ENCODE measurements at places on chromosomes 1 and 21.
A peak's percentile ranks its signal among the peaks of the same experiment; 100 is the strongest.

GRCh38 chr21:42277593-42277992 lies 37.6 kb downstream of the TFF3 start:
- no peak for DNase-seq

DNA sequence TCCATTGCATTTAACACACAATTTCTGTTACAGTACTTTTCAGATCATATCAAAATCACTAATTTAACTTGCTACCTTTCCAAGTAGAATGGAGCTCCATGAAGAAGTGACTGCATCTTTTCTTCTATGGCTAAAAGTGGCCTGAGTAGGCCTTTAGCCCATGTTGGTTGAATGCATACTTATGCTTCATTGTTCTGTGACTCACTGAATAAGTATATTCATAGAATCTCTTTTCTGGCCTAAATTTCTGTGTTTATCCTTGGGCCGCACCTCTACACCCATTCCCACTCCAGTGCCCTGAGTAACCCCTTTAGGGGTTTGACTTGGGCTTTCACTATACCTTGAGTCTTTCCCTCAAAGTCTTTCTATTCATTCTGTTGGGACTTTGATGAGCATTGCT lies 42.1 kb upstream of the ARHGAP29 start:
- DNase-seq = no peak

DNA sequence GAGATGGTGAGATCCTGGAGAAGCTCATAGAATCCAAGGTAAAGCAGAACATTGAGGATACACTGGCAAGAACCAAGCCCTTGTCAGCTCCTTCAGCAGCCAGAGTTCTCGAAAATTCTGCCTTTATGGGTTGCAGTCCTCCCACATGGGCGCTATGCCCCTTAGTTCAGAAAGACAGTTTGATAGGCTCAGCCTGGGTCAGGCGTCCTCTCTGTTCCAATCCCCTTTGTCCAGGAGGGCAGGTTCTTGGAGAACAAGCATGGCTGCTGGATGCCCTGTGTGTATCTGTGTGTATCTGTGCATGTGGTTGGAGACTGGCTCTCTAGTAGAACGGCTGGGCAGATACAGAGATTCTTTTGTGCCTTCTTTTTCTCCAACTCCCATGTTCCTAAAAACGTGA lies 8.0 kb upstream of the NBL1 start:
- DNase-seq = no peak

DNA sequence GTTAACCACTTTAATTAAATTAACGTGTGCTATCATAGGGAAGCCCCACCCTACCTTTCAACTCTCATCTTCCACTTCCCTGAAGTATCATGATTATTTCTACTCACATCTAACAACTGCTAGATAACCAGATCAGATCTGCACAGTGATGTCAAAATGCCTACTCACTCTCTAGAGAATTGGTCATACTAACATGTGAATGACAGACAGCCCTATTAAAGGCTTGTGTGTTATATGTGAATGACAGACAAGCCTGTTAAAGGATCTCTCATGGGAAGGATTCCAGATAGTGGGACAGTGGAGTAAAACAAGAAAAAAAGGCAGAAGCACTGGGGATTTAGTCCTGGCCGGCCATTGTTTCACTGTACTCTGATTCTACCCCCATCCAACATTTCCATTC lies 12.6 kb downstream of the VTCN1 start:
- DNase-seq = no peak

GRCh38 chr1:151989211-151989862 lies 4.3 kb downstream of the S100A10 start:
- no peak for DNase-seq

DNA sequence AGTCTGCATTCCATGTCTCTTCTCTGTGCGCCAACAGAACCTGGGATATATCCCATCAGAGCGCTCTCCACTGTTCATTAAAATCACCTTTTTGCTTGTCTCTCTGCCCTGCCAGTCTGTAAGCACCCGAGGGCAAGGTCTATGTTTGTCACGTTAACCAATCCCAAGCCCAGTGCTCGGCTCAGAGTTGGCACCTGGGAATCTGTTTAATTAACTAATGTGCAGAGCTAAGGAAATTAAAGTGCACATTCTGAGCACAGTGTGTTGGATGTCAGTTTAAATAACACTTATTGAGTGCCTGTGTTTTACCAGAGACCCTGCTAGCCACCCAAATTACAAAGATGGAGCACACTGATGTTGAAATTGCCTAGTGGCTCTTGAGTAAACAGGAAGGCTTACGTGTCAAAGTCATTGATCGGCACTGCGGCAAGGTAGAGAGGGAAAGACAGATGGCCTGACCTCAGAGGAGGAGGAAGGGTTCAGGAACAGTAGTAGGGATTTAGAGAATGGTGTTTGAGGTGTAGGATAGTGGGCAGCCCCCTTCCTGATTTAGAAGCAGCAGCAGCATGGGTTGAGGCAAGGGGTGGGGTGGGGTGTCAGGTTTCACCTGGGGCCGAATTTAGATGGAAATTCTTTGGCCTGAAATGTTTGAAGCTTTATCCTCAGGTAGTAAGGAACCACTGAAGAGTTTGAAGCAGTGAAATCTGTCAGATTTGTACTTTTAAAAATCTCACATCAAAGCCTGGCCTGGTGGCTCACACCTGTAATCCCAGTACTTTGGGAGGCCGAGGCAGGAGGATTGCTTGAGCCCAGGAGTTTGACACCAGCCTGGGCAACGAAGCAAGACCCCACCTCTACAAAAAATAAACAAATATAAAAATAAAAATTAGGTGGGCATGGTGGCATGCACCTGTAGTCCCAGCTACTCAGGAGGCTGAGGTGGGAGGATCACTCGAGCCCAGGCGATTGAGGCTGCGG lies 7.7 kb downstream of the ARMH1 start:
- DNase-seq = no peak

- no peak for DNase-seq
Observed at GRCh38 chr1:21568006-21568746, 59.0 kb downstream of the ALPL start.

GRCh38 chr1:244242446-244242845 lies 191.4 kb downstream of the ZBTB18 start:
- DNase-seq = no peak

DNA sequence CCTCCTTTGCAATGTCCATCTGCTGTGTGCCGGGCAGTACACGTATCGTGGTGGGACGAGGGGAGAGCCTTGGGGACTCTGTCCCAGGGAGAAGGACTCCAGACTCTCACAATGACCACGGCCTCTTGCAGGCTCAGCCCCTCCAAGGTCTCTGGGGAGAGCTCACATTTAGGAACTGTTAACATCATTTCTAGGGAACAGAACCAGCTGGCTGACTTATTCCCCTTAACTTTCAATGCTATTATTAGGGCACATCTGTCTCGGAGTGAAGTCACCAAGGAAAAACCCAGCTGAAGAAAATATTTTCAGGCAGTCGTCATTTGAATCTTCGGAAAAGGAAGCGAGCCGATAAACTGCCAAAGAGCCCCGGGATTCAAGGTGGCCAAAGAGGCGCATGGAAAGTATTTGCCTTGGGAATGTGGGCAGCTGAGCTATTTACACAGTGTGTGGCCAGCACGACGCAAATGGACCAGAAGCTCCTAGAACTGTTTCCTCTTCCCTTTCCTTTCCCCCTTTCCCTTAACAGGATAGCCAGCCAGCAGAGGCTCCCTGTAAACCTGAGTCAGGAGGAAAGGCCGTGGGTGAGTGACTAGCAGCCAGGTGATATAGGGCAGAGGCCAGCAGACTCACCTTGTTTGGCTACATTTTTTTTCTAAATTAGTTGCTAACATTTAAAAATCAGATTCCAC lies 74.5 kb downstream of the ITPKB start:
- no peak for DNase-seq

GRCh38 chr1:214165850-214166374 lies 115.0 kb upstream of the SMYD2 start:
- DNase-seq = no peak

GRCh38 chr1:213374369-213374768 lies 323.3 kb downstream of the RPS6KC1 start:
- DNase-seq = peak; percentile 75

GRCh38 chr21:34673006-34673405 lies 4.2 kb downstream of the CLIC6 start:
- no peak for DNase-seq

DNA sequence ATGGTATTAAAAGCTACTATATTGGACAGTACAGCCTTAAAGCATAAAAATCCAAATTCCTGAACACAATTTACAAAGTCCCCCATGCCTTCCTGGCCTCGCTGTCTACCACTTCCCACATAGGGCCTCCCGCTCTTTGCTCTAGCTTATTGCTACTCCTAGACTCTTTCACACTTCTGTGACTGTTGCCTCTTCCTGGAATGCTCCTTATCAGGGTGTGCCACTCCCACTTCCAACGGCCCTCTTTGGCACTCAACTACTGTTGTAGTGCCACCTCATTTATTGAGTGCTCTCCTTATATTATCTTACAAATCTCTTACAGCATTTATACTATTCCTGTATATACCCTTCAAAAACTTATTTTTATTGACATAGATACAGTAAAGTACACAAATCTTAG lies 4.8 kb downstream of the SARS1 start:
- no peak for DNase-seq

- DNase-seq = no peak
Observed at GRCh38 chr21:27674041-27674615, 707.2 kb upstream of the ADAMTS5 start.

DNA sequence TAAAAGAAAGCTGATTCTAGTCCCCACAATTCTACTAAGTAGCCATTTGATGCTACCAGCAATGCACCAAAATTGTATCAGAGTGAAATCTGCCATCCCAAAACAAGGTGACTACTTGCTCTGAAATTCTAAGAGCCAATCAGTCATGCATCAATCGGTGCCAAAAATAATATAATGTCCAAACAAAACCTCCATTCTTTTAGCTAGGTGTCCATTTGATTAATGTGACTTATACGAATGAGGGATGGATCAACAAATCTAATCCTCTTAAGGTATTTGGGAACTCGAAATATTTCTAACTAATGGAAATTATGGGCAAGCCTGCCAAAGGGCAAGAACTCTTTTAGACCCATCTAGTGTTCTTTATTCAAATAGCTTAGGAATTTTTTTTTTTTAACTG lies 66.4 kb upstream of the NEK2 start:
- DNase-seq = no peak

DNA sequence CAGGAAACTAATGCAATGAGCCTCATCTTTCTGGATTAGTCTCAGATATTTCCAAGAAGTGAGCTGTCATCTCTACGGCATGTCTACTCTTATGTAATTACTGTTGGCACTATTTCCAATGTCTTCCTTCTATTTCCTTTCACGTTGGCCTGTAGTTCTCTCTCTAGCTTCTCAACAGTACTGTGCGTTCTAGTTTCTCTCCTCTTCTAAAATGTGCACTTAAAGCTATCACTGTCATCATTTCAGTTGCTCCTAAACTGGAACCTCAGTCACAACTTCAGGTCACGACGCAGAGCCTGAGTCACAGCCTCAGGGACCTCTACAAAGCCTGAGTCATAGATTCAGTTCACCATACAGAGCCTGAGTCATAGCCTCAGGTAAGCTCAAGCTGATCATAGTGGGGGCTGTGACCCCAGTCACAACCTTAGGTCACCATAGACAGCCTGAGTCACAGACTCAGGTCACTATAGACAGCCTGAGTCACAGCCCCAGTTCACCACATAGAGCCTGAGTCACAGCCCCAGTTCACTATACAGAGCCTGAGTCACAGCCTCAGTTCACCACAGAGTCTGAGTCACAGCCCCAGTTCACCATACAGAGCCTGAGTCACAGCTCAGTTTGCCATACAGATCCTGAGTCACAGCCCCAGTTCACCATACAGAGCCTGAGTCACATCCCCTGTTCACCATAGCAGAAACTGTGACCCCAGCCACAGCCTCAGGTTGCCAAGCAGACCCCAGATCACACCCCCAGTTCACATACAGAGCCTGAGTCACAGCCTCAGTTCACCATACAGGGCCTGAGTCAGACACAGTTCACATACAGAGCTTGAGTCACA lies 13.0 kb downstream of the WNT9A start:
- DNase-seq = no peak

DNA sequence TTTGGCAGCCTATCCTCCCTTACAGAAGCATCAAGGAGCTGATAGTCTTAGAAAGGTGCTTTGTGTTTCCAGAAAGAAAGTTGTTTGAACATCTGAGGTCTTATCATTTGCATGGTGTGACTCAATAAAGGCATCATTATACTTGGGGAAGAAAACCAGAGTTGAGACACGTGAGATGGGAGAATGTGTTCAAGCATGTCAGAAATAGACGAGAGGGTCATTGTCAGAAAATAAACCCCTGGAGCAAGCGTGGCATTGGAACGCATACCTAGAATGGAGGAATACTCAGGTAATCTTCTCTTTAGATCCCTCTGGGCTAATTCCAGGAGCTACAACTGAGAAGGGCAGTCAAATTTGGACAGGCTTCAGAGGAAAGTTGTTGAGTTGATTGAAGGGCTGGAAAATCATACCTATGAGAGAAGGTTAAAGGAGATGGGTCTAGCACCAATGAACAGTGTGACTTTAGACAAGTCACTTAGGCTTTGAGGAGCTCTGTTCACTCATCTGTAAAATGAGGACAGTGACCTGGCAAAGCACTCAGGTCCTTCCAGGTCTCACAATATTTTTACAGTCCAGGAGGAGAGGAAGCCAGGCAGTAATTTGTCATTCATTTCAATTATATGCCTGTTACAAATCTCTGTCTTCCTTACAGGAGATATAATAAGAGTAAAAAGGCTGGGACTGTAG lies 101.3 kb upstream of the C1orf21 start:
- no peak for DNase-seq

DNA sequence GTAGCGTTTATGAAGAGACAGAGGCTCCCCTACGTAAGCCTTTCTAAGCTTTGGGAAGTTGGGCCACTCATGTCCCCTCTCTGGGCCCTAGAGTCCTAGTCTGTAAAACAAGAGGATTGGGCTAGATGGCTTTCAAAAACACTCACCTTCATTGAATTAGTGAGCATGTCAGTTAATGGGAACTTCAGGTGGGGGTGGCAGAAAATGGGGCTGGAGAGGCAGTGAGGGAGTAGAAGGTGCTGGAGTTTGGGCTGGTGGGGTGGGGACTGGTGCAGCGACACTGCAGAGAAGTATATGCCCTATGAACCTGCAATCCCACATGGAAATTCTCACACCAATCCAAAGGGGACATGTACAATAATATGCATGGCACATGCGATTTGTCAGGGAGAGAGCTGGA lies 182.7 kb downstream of the C1orf94 start:
- DNase-seq = no peak

DNA sequence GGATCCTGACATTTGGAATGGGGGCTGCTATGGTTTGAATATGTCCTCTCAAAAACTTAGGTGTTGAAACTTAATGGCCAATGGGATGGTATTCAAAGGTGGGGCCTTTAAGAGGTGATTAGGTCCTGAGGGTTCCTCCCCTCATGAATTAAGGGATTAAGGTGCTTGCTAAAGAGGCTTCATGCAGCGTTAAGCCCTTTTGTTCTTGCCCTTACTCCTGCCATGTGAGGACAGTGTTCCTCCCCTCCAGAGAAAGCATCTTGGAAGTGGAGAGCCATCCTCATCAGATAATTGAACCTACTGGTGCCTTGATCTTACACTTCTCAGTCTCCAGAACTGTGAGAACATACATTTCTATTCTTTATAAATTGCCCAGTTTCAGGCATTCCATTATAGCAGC lies 146.6 kb downstream of the KCNJ6 start:
- DNase-seq = no peak

- DNase-seq = peak; percentile 29
Observed at GRCh38 chr1:109214695-109215623, 1.2 kb downstream of the SARS1 start.

- DNase-seq = peak; percentile 12
Observed at GRCh38 chr1:153032677-153033308, 1.8 kb downstream of the SPRR1B start.
